ENCODE measurements at places on chromosomes 5 and 9. TPM values are rescaled to one million over a fixed set of nuclear protein-coding genes. Genes with fewer than 3 reads are reported as not detected.

Gene SAXO1
- total RNA-seq = not detected

Gene CNTFR
- 1.1 TPM for total RNA-seq

Gene DOCK8
- 0.24 TPM for total RNA-seq

Gene TAF1L
- not detected for total RNA-seq

Gene TAS2R1
- not detected for total RNA-seq

Gene TMOD1
- total RNA-seq = 1.5 TPM

Gene SELENOP
- 335 TPM for total RNA-seq

Gene IRX4
- total RNA-seq = not detected

Gene RORB
- 3.1 TPM for total RNA-seq

Gene EGFLAM
- 3.4 TPM for total RNA-seq

Gene NMUR2
- total RNA-seq = 0.24 TPM

Gene EIF4E1B
- total RNA-seq = not detected

Gene CRB2
- not detected for total RNA-seq

Gene SPINK4
- total RNA-seq = not detected

Gene SPATA31A3
- total RNA-seq = not detected

Gene FBXL7
- total RNA-seq = 16.7 TPM

Gene CATSPER3
- not detected for total RNA-seq

Gene MSX2
- 3.7 TPM for total RNA-seq

Gene URM1
- 39.4 TPM for total RNA-seq

Gene STOM
- total RNA-seq = 145 TPM

Measured in epithelial cell of alveolus of lung (primary cell).